ENCODE measurements at places on chromosomes 6 and 20.

DNA sequence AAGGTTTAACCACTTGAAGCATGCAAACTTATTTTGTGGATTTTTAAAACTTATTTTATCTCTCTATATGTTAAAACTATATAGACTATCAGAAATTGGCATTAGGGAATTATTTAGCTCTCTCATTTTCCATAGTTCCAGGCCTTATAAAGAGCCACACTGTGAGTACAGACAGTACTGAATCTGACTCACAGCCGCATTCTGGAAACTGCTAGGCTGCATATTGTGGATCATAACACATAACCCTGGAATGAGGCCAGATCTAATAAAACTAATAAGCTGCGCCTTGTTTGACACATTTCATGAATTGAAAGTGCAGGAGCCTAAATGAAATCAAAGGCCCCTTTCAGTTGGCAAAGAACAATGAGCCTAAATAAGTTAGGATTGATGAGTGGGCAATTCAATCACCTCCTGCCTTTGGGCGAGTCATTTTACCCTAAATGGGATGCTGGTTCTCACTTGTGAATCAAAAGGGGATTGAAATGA is 308.4 kb downstream of the PACRG start:
- DNase-seq: no peak

- no peak for DNase-seq
Observed at GRCh38 chr6:122788663-122789181, 336 bp upstream of the SMPDL3A start.

GRCh38 chr6:157068691-157069324 is 254.5 kb downstream of the TMEM242 start:
- DNase-seq: no peak

DNA sequence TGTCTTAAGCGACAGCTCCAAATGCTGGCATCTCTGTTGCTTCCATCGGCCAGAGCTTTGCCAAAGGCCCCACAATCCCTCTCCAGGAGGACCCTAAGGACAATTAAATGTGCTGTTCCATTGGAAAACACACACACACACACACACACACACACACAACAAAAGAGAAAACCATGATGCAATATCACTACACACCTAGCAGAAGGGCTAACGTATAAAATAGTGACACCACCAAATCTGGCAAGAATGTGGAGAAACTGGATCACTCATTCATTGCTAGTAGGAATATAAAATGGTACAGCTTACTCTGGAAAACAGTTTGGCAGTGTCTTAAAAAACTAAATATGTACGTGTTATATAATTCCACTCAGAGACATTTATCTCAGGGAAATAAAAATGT is 13.0 kb upstream of the TMEM14A start:
- DNase-seq: no peak

DNA sequence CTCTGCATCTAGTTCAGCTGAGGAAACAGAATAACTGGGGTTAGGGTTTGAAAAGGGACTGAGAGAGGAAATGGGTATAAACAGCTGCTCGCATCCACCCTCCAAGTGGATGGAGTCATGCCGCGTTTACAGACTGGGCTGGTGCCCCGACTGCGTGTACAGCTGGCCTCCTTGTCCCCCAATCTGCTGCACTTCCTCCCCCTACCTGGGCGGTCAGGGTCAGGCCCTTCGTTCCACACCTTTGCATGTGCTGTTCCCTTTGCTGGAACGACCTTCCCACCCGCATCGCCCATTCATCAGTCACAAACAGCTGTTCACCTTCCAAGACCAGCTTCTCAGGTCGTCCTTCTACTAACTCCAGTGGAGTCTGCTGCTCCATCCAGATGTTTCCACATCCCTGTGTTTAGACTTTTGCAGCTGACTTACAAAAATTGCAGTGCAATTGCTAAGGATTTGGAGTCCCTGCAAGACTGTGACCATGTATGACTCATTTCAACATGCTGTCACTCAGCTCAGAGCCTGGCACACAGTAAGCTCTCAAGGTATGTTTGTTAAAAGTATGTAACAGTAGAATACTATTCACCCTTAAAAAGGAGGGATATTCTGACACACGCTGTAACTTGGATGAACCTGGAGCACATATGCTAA is 129.3 kb downstream of the DTNBP1 start:
- DNase-seq: no peak

GRCh38 chr20:4443016-4443415 is 278.7 kb upstream of the PRND start:
- DNase-seq: no peak

DNA sequence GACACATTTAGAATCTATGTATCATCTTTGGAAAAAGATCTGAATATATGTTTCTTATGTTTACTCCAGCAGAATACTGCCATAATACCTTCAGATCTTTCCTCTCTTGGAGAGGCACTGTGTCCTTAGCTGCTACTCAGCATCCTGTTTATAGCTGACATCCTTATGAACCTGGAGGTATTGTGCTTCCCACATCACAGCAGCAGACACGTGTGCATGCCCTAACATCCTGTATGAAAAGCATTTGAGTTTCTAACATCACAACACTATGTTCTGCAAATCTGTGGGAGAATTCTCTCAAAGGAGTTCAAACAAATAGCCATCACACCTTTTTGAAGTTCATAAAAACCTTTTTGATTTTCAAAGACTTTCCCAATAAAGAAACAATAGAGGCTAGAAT is 216.0 kb downstream of the GJA1 start:
- DNase-seq: no peak

- no peak for DNase-seq
Observed at GRCh38 chr6:84093441-84094435, 60.2 kb downstream of the MRAP2 start.

- DNase-seq: no peak
Observed at GRCh38 chr6:75745404-75745803, 3.6 kb upstream of the MYO6 start.

DNA sequence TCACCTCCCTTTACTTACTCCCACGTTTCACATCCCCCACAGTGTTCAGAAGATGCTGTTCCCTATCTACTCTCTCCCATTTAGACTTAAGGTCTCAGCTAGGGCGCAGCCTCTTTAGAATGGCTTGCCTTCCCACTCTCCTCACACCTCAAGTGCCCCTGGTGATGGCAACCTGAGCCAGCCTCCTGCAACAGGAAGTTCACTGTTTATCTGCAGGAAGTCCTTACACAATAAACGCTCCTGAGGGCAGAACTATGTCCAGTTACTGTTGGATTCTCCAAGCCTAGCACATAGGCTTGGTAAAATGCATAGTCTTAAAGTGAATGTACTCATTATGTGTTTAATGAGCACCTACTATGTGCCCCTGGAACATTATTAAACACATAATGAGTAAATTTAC is 21.9 kb upstream of the RAB22A start:
- no peak for DNase-seq

- no peak for DNase-seq
Observed at GRCh38 chr6:9921366-9921765, 493.5 kb downstream of the TFAP2A start.

All from NCI-H446 treated with DMSO at 0.1 percent for 48 hours (cell line).